ENCODE measurements at places on chromosomes 1 and 21.

DNA sequence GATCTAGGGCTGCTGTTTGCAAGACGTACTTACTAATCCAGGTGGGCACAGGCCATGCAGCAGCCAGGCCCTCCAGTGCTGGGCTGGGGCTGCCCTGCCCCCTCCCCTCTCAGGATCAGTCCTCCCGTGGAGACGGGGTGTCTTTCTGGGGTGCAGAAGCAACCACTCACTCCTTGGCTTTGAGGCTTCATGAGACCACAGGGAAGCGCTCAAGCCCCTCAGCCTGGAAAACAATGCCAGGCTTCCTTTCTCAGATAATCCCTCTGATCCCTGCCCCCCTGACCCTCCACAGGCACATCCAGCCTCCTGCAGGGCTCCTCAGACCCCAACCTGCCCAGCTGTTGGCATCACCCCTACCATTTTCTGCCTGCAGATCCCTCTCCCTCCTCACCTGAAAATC, 13.9 kb upstream of the C2CD2 start:
- DNase-seq = no peak

DNA sequence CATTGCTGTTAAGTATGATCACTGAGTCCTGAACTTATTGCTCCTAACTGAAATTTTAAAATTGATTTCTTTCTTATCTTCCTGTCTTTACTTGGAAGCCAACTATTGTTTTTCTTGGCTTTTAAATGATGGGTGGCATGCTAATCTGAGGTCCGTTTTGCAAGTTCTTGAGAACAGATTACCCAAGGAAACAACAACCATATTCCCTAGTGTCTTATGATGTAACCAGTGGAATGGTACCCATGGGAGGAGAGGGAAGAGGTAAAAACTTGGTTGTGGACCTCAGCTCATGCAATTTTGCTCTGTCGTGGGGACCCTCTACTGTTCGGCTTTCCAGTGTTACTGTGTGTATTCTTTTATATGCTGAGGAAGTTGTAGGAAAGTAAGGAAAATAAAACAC, 454.8 kb upstream of the ADAMTS5 start:
- DNase-seq = no peak

DNA sequence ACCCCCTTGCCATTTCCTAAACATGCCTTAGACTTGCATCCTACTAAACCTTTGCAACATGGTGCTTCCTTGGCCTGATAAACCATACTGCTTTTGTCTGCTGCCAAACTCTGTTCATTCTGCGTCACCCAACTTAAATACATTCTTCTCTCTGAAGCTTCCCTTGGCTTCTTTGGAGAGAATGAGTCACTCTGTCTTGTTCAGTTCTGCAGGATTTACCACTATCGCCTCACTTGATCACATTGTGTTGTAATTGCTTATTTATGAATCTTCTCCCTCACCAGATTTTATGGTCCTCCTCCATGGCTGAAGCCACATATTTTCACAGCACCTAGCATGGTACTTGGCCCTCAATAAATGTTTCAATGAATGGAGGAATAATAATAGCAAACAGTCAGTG, 21.7 kb upstream of the TUT4 start:
- DNase-seq = no peak

GRCh38 chr1:207054491-207054890, 1.4 kb downstream of the PFKFB2 start:
- DNase-seq = no peak

DNA sequence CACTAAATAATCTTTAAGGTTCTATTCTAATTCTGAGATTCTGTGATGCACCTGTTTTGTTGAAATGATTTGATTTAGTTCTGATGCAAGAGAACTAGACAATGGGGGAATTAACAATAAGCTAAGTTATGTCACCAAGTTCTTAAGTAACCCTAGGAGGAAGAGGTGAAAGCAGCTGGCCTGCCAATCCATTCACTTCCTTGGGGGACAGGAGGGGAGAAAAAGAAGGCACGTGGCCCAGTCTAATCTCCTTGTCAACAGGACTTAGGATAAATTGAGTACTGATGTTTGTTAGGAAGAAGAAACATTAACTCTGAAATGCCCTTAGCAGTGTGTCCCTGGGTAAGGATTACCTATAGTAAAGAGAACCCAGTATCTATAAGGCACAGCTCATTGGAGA, 36.9 kb downstream of the TLCD4 start:
- no peak for DNase-seq

DNA sequence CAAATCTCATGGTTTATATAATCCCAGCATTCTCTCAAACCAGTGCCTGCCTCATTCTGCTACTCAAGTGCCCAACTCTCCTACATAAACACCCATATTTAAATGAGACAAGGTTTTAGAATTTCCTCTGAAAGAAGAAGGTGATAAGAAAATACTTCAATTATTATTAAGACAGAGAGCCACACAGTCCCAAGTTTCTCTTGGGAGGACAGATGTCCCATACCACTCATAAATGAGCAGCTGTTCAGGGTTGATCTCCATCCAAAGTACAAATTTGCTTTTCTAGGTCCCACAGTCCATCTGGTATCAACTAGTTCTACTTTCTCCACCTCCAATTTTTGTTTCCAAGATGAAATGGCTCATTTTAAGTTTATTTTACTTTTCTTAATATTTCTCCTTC, 11.3 kb downstream of the DCAF8 start:
- DNase-seq = no peak

DNA sequence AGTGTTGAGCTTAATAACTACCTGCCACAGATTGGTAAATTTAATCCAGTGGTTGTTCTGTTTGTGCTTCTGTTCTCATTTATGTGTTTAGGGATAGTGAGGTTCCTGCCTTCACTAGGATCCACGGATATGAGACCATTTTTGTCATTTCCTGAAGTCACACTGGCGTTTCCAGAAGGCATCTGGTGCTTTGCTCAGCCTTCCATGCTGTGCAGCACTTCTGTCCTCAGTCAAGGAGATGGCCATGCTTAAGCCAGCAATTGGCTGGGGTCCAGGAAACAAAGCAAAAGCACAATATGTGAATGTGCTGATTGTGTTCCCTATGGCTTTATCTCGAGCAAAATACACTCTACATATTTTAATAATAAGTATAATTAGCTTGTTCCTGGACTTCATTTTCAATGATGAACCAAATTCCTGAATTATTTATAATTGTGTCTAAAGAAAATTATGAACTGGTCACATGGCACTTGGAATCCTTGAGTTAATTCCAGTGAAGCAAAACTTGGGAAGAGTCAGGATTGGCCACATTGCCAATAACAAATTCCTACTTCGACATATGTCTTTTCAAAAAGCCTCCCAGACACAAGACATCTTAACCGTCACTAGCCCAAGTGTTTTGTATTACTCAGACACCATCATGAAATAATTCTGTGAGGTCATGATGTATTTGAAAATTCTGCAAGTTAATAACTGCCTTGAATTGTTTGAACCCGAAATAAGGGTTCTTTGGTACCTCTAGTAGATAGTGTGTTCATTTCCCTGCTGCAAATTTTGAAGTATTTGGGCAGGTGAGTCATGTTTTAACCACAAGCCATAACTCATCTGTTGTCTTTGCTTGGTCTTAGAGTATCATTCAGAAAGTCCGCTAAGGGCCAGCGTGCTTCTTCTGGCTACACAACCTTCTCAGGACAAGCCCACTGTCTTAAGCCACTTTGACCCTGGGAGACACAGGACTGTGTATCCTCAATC, 412.4 kb downstream of the DISC1 start:
- no peak for DNase-seq

Measured in T-helper 1 cell (primary cell).